ENCODE measurements at places on chromosomes 4 and X.

- DNase-seq, result no peak
These were observed 2.3 kb downstream of the MAGEB16 start for GRCh38 chrX:35800474-35800873.

DNA sequence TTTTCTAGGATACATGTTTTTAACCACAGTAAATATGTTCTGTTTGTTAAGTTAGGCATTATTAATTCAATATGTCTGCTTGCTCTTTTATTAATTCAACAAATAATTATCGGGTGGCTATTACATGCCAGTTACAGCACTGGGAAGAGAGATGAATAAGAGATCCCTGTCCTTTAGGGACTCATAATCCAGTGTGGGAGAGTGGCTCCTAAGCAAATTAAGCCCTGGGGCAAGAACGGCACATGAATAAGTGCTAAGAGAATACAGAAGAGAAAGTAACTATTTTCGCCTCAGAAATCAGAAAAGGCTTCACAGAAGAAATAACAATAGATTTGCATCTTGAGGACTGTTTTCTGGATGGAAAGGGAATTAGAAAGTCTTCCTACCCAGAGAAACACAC lies 236.7 kb downstream of the NR3C2 start:
- no peak for DNase-seq

DNA sequence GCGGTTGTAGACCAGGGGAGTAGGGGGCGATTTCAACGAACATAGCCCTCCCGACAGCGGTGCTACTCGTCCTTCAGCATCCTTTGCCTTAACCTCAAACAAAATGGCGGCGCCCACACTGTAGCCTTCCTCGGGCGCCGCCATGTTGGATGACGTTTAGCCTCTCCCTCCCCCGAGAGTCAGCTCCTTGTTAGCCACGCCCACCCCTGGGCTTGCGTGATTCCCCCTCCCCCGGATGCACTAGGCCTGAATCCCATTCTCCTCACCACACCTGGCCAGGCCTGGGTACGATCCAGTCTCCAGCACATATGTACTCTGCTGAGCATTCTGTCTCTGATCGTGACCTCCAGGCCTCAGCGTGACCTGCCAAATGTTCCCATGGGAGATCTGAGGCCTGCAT lies 49.0 kb upstream of the ZNF157 start:
- peak; percentile 71 for DNase-seq

DNA sequence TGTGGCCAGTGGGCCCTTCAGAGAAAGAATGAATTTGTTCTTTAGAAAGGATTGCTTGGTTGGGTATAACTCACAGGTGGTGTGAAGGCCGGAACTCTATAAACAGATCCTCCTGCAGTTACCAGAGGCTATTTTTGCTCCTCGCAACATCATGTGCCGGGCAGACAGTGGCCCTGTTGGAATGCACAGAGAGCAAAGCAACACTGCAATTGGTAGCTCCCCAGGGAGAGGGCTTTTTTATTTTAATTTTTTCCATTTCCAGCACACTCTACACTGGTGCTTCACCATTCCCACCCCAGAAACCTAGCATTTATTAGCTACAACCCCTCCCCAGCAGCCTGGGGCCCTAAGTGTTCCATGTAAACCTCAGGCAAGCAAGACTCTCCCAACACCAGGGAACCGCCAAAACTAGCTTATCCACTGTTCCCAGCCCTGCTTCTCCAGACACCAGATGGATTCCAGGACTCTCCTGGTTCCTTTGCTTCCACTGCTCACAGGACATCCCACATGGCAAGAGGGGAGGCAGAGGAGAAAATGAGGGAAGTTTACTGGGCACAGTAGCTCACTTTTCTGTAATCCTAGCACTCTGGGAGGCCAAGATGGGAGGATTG lies 75.1 kb upstream of the TMEM164 start:
- DNase-seq, result no peak

DNA sequence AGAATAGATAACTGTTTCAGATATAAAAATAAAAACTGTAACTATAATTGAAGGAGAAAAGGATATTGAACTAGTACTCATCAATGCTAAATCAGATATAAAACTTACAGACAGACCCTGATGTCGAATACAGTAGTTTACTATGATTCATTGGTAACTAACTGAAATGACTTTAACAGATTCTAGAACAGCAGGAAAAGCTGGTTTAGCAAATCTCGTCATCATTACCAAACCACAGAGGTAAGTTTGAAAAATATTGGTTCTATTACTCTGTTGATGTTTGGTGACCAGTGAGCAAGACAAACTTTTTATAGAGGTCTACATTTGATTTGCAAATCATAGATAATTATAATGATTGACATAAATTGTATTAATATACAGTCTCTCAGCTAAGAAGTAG lies 551.4 kb upstream of the ADGRL3 start:
- DNase-seq, result no peak

DNA sequence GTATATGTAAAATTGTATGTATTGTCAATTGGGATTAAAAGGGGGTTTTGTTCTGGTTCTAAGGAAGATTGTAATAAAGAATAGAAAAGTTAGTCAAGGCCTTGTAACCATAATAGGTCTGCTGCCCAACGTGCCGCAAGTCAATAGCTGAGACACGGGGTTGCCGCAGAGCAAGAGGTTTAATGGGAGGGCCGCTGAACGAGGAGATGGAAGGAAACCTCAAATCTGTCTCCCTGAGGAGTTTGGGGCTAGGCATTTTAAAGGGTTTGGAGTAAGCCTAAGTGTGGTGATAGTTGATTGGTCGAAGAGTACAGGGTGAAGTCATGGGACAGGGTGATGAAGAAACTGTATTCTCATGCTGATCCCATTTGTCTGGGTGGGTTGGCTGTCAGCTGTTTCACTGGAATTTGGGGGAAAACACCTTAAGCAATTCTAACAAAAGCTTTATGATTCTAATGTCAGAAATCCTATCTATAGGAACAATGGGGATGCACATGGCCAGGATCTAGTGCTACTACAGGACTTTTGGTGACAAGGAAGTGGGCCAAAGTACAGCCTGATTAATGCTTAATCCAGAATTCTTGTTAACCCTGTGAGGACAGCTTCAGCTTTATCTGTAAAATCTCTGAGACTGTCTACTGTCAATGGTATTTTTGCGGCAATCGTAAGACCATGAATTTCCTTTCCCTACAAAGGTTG lies 86.9 kb downstream of the RELL1 start:
- no peak for DNase-seq

DNA sequence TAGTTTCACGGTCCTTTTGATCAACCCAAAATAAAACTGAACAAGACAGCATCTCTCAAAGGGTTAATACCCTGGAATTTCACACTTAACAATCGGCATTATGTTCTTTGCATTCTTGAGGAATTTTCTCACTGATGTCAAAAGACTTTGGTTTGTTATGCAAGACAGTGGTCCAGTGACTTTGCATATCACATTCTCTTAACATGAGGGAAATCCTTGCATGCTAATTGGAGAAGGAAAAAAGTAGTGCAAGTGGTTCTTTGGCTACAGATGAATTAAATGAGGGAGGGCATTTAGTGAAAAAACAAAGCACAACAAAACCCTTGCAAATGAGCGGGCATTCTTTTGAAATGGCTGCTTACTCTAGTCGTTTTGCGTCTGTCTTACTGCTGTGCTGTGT lies 105.1 kb upstream of the LIMCH1 start:
- DNase-seq, result peak; percentile 63

DNA sequence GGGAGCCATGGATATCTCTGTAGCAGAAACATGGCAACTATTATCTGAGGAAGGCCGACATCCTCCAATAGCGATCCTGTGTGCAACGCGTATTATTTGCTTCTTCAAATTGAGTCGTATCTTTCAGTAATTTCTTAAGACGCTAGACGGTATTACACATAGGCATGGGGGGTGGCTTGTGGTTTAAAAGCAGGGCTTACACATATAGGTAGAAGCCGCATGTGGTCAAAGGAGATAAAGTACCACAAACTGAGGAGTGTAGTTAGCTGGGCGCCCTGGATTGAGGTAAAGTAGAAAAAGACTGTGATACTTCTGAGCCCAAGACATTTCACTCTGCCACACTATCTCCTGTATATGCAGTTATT lies 94.6 kb downstream of the SORBS2 start:
- no peak for DNase-seq

DNA sequence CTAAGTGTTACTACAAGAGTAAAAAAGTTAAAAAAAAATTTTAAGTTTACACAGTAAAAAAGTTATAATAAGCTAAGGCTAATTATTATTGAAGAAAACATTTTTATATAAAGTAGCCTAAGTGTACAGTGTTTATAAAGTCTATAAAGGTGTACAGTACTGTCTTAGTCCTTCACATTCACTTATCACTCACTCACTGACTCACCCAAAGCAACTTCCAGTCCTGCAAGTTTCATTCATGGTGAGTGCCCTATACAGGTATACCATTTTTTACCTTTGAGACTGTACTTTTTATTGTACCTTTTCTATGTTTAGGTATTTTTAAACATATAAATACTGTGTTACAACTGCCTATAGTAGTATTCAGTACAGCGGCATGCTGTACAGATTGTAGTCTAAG lies 74.2 kb downstream of the TMEM165 start:
- no peak for DNase-seq

GRCh38 chr4:111748157-111748556 lies 397.1 kb upstream of the FAM241A start:
- no peak for DNase-seq

GRCh38 chr4:35238793-35239192 lies 1005.5 kb downstream of the ARAP2 start:
- DNase-seq, result no peak

- no peak for DNase-seq
These were observed 256.3 kb downstream of the KCNIP4 start for GRCh38 chr4:21692241-21692640.

DNA sequence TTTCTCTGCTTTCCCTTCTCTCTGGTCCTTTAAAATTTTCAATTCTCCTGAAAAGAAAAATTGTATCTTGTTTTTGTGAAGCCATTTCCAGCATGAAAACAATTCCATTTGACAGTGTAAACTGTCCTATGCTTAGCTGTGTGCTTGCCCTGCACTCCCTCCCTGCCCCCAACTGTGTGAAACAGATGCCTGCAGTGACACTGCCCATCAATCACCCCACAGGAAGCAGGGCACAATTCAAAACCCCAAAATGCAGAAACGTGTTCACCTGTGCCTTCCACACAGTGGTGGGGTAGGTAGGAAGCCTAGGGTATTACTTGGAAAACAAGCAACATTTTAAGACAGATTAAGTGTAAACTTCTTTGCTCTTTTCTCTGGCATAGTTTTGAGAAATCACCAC lies 6.2 kb upstream of the FHDC1 start:
- no peak for DNase-seq

GRCh38 chr4:73713650-73714049 lies 26.7 kb upstream of the CXCL8 start:
- DNase-seq, result no peak

DNA sequence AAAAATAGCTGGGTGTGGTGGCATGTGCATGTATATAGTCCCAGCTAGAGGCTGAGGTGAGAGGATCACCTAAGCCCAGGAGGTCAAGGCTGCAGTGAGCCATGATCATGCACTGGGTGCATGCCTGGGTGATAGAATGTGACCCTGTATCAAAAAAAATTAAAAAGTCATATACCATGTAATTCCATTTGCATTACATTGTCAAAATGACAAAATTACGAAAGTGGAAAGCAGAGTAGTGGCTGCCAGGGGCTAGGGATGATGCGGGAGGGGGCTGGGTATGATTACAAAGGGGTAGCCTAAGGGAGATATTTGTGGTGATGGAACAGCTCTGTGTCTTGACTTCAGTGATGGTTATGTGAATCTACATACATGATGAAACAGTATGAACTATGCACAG lies 97.8 kb downstream of the KDR start:
- no peak for DNase-seq

- DNase-seq, result no peak
These were observed 207.1 kb upstream of the PCDH18 start for GRCh38 chr4:137739391-137739790.

DNA sequence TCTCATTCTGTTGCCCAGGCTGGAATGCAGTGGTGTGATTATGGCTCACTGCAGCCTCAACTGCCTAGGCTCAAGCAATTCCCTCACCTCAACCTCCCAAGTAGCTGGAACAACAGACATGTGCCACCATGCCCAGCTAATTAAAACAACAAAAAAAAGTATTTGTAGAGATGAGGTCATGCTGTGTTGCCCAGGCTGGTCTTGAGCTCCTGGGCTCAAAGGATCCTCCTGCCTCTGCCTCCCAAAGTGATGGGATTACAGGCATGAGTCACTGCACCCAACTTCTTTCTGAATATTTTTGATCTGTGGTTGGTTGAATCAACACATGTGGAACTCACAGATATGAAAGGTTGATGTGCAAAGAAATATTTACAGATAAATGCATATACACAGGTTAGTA lies 18.5 kb upstream of the SEPTIN11 start:
- no peak for DNase-seq

DNA sequence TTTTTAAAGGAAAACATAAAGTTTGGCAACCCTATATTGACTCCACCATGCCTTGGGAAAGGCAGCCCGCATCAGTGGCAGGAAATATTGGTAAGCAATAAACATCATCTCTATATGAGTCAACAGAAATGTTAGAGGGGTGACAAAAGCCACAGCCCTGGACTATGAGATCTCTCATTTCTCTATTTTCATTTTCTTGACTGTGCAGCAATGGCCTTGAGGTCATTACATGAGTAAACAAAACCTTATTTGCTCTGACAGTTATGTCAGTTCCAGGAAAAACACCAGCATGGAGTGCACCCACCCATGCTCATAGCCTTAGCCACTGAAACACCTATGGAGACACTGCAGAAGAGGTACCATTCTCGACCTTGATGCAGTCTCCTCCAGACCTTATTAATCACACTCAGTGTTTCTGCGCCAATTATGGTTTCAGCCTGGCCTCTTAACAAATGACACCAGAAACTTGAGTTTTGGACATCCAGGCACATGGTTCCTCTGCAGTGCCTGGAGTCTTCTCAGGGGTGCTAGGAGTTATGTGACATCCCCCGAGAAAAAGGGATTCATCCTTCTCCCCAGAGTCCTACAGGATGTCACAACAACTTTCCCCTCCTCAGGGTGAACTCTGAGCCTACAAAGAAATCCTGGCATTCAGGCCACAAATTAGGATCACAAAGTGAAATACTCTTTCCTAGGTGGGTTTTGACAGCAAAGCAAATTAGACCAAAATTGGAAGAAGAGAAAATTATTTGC lies 16.0 kb upstream of the HPGD start:
- DNase-seq, result no peak

GRCh38 chr4:183670960-183671555 lies 12.0 kb downstream of the TRAPPC11 start:
- no peak for DNase-seq

DNA sequence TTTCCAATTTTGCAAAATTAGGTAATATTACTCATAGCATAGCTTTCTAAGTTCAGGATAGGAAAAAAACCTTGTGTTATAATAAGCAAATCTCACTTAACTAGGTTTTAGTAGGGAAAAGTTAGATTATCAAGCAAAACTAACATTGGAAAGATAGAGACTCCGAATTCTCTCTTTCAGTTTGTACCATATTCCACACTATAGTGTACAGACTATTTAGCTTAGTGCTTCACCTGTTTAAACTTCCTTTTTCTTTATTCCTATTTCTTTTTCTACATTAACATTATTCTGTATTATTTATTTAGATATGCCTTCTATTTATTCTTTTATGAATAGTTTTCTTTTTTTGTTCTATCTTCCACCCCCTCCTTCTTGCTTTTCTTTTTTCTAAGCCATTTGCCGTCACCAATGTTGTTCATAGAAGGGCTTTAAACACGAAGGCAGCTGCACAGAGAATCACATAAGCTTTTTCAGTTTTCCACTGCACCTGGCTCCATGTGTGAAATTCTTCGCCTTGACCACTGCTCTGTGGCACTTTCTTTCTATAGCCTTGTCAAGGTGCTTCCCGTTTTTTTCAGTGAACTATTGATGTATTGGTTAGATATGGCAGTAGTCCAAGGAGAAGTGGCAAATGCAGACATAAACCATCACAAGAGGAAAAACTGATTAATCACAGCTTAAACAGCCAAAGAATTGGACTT lies 8.5 kb downstream of the PCDH10 start:
- DNase-seq, result peak; percentile 27
